Stimulated activated CD8-positive, alpha-beta memory T cell treated with anti-CD3 and anti-CD28 coated beads, Interleukin-4, amount 100 ng/mL, for 1 hour (primary cell): ENCODE measurements at places on chromosomes 6 and 20.

GRCh38 chr6:139473231-139473701, 98.8 kb upstream of the CITED2 start:
- no peak for DNase-seq

DNA sequence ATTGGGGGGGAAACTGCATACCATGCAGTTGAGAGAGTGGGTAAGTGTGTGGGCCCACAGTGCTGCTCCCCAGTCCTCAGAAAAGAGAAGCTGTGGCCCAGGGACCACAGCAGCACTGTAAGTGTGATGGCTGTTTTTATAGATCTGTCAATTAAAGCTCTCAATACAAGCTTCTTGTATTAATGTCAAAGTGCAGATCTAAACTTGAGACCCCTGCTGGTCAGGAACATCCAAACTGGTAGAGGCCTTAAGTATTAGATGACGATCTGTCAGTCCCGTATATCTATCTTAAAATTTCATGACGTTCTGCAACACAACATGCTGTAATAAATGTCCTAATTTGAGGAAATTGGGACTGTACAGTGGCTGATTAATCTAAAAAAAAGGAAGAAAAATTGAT, 74.8 kb downstream of the TULP4 start:
- DNase-seq: no peak

DNA sequence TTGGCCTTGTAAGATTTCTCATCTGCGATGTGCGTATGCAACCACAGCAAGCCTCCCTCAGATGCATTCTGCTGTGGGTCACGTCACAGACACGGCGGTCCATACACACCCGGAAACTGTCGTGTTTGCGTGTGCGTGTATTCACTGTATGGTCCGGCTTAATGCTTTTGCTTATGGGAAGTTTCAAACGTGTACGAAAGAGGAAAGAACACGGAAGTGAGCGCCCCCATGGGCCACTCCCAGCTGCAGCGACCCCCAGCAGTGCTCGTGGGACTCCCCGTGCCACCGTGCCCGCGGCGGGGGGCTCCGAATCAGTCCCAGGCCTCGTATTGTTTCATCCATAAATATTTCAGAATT, 10.2 kb downstream of the DLL1 start:
- no peak for DNase-seq

GRCh38 chr20:14264869-14265268, 72.5 kb downstream of the FLRT3 start:
- DNase-seq: no peak

GRCh38 chr6:109816452-109817374, 125.6 kb downstream of the FIG4 start:
- DNase-seq: no peak

GRCh38 chr6:181049-181654, 111.1 kb upstream of the DUSP22 start:
- no peak for DNase-seq

DNA sequence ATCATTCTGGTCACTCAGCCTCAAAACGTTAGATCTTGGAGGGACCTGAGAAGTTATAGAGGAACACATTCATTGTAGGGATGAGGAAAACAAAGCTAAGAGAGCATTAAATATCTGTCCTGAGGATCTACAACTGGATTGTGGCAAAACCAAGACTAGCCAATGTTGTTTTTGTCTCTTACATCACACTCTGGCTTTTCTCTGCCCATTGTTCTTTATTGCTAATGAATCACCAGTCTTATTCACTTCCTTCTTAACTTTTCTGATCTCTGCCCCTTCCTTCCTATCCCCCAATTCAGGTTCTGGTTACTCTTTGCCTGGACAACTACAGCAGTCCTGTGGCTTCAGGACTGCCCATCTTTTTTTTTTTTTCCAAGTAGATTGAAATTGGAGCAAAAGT, 57.0 kb upstream of the PREP start:
- DNase-seq: no peak

- DNase-seq: no peak
Observed at GRCh38 chr6:6841571-6841970, 253.1 kb downstream of the LY86 start.

- DNase-seq: no peak
Observed at GRCh38 chr20:36193977-36194712, 39.6 kb downstream of the EPB41L1 start.

GRCh38 chr6:8536122-8536521, 100.8 kb upstream of the SLC35B3 start:
- no peak for DNase-seq

DNA sequence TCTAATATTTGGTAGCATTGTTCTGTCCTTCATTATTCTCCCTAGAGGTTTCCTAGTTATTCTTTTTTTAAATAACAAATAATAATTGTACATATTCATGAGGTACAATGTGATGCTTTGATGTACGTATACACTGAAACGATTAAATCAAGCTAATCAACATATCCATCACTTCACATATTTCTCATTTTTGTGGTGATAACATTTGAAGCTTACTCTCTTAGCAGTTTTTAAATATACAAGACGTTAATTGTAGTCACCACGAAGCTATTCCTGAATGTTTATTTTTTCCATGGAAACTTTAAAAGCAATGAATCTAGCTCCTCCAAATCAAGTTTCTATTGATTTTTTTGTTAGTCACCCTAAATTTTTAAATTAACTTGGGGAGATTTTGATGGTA, 116.5 kb upstream of the PRND start:
- DNase-seq: no peak

DNA sequence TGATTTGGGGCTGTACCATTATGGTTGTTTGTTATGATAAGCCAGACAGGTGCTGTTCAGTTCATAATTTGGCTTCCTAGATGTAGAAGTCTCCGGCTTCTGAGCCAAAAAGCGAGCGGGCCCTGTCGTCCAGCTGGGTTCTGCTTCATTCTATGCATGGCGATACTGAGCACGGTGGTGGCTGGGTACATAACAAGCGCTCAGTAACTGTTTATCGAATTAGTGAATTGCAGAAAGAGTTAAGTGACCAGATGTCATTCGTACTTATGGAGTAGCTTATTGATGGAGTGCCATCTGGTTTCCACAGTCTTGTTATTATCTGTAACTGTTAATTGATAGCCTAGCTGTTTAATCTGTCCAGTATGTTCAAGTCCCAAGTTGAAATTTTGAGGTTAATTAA, 85.0 kb downstream of the DTD1 start:
- no peak for DNase-seq

- DNase-seq: no peak
Observed at GRCh38 chr20:58046311-58046710, 182.1 kb downstream of the ANKRD60 start.

GRCh38 chr6:145544041-145544440, 191.3 kb downstream of the EPM2A start:
- DNase-seq: no peak

- DNase-seq: no peak
Observed at GRCh38 chr6:25054469-25054868, 118.7 kb upstream of the RIPOR2 start.

DNA sequence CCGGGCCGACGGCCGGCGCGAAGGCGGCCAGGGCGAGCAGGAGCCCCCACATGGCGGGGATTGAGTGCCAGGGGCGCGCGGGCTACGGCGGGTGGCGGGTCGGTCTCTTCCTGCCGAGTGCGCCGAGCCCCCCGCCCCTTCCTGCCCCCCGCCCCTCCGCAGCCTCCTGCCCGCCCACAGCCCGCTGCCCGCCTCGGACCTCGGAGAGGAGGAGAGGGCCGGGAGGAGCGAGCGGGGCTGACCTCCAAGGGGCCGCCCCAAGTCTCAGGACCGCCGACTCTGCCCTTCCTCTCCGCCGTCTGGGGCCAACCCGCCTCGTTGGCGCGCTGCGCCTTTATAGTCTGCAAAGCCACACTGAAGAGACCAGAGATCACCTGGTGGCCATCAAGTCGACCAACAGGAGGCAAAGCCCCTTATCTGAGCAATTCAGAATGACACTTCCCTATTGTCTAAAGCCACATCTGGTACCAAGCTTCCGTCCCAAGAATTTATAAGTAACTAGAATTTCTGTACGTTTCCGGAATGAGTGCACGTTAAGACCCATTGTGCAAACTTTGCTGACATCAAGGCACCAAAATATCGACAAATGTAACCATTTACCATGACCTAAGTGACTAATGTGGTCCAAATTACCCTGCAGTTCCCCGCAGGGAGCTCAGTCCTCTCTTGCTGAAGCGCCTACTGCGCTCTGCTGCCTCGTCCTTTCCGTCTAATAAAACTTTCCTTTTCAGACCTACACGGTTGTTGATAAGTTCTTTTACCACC, at the start of gene CPXM1:
CPXM1 (minus strand) TSS at position 107 of the 765 bp plus-strand sequence; CDS start at position 52, 55 bp downstream.
- no peak for DNase-seq

DNA sequence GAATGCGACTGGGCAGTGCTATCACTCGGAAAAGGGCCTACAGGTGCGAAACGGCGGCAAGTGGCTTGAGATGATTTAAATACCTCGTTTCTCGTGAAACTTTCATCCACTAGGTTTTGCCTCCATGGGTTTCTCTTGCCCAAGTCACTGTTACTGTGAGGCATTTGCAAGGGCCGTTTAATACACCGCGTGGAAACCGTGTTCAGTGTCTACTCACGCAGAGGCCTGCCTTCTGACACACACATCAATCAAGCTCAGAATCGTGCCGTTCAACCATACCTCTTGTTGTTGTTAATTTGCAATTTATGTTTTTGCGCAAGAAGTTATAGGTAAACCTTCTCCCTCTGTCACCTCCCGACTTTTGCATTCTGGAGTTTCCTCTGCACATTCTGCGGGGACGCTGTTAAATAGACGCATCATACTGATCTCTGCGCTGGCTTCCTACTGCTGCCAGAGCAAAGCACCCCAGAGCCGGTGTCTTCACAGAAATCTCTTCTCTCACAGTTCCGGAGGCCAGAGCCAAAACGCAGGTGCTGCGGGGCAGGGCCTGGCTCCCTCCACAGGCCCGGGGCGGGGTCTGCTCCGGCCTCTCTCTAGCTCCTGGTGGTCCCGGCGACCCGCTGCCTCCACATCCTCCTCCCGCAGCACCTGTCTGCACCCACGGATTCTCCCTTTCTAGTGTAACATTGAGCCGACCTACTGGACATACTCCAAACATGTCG, 251.4 kb downstream of the SMOC2 start:
- DNase-seq: no peak

DNA sequence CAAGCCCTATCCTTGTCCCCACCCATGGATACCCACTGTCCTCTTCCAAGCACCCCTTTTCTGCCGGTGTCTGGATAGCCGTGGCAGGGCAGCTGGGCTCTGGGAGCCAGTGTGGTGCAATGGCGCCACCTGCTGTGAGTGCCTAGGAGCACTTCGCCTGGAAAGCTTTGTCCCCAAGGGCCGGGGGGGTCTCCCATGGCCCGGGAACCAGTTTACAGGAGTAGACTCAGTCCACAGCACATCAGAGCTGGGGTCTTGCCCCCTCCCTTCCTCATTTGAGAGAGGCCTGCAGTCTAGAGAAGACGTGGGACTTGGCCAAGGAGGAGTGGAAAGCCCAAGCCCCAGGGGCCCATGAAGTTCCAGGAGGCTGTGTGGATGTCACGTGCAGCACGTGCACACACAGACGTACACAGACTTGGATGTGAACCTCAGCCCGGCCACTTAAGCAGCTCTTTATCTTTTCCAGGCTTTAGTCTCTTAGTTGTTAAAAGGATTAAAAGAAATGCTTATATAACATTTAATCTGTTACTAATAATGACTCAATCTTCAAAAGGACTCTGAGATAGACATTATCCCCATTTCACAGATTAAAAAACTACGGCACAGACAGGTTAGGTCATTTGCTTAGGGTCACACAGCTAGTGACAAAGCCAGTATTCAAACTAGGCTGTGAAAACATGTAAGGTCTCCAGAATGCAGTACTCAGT, 40.9 kb upstream of the CDH22 start:
- DNase-seq: no peak

DNA sequence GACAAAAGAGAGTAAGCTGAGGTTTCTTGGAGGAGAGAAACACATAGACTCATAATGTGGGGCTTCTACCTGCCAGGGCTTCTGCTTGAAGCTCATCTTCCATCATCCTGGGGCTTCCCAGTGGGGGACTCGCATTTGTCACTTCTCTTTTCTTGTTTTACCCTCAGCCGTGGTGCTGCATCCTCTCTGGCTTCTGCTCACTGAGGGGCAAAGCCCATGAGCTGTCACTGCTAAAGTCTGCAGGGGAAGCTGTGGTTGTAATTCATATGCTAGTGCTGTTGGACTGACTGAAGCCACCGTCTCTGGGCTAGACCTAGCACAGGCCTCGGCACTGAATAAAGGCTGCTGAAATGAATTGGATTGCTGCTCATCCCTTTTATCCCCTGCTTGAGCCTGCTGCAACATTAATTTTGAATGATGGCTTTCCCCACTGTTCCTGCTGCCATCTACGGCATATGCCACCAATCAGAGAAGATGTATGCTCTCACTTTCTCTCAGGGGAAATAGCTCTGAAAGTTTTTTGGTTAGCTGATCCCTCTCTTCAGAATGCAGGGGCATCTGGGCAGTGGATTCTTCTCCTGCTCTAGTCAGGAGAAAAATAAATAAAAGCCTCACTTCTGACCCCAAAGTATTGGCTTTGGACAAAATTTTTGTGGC, 568.4 kb upstream of the MAP3K7 start:
- DNase-seq: no peak

DNA sequence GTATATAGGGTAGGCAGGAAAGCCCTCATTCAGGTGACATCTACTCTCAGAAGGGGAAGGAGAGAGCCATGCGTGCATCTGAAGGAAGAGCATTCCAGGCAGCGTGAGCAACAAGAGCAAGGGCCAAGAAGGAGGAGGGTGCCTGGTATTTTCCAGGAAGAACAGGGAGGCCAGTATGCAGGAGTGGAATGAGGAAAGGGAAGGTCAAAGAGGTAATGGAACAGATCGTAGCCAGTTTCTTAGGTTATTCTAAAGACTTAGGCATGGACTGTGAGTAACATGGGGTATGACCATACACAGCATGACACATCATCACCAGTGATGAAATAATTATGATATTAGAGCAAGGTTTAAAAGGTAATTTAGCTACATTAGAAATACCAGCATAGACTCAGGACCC, 24.1 kb downstream of the ALDH8A1 start:
- no peak for DNase-seq

- no peak for DNase-seq
Observed at GRCh38 chr6:34172961-34173775, 27.3 kb upstream of the GRM4 start.

DNA sequence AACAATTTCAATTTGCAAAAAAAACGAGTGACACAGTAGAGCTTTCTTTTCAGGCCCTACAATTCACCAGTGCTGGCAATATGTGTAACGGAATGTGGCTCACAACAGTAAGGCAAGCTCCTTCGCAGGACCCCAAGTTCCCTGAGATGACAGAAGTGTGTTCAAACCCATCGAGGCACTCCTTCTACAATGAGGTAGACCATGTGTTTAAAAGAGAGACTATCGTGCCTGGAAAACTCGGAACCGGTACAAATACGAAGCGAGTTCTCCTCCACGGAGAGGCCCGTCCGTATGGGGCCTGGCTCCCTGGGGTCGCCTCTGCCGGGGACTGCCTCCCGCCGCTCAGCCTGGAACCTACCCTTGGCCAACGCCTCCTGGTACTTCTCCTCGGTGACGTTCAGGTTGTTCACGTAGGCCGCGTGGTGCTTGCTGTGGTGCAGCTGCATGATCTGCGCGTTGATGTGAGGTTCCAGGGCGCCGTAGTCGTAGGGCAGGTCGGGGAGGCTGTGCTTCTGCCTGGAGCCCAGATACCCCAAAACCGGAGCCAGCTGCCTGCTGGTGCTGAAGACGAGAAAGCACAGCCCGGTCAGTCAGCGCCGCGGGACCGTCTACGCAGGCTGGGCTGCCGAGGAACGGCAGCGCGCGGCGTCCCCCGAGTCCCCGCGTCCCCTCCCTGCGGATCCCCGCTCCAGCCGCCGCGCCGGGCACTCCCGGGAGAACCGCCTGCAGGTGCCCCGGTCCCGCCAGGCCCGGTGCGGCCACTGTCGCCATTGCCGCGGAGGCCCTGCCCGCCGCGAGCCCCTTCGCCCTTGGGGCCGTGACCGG, 526 bp downstream of the SOD2 start:
- peak; percentile 27 for DNase-seq
